ENCODE measurements at places on chromosomes 13 and 19.
A peak's percentile ranks its signal among the peaks of the same experiment; 100 is the strongest.

DNA sequence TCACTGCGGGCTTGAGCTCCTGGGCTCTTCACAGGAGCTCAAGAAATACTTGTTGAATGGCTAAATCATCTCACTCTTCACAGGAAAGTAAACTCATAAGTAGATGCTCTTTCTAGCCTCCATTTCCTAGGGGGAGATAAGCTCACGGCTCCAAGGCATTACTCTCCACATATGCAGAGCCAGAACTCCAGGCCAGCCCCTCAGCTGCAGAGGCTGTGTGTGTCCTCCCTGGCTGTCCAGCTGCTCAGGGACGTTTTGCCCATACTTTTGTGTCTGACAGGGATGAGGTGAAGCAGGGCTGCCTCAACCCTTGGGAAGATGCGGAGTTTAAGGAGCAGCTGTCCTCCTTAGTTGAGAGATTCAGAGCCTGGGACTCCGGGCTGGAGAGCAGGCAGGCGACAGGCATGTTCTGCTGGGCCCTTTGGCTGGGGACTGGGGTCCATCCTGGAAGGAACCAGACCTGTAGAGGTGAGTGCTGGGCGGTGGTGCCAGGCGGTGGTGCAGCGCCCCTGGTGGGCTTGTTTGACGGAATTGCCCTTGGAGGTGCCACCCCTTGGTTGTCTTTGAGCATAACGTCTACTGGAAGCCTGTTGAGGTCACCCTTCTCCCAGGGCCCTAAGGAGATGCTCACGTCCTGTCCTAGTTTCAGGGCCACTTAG, 20.5 kb upstream of the SLC15A1 start:
- DNase-seq: no peak

GRCh38 chr19:51143486-51143885, 1.4 kb downstream of the SIGLEC7 start:
- DNase-seq: no peak

GRCh38 chr19:873084-873483, 13.6 kb downstream of the CFD start:
- no peak for DNase-seq

GRCh38 chr13:30802501-30802900, 67.2 kb downstream of the ALOX5AP start:
- no peak for DNase-seq

DNA sequence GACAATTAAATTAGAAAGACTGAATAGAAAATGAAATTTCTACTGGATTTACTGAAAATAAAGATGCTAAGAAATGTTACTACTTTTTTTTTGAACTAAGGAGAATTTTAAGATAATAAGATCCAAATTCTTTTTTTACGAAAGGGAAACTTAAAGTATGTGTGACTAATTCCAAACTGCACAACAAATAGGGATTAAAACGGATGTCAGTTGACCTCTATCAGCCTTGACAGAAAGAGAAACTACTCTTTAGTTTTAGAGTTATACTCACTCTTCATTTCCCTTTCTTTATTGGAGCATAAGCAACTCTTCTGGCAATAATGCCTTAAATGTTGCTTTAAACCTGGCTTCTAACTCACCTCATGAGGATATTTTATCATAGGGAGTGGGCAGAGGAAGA, 273.8 kb downstream of the SLITRK6 start:
- no peak for DNase-seq

GRCh38 chr13:51347099-51347498, 7.6 kb downstream of the SERPINE3 start:
- DNase-seq: peak; percentile 32

GRCh38 chr13:37460166-37460565, 138.4 kb downstream of the POSTN start:
- no peak for DNase-seq

GRCh38 chr13:108657519-108657918, 28.1 kb downstream of the MYO16 start:
- DNase-seq: no peak

DNA sequence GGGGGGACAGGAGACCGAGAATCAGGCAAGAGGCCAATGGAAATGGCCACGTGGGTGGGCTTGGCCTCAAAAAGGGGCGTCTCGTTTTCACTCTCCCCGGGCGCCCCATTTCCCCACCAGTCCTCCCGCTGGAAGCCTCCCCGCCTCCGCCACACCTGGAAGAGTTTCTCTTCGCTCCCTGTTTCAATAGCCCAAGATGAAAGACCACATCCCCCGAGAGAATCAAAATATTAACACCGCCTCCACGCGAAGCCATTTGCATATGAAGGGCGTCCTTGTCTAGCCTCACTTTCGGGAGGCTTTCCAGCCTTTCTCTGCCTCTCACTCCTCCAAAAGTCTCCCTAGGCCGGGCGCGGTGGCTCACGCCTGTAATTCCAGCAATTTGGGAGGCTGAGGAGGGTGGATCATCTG, 691 bp upstream of the OLFM2 start:
- no peak for DNase-seq

GRCh38 chr19:54107876-54108490, 5.3 kb downstream of the NDUFA3 start:
- DNase-seq: no peak

DNA sequence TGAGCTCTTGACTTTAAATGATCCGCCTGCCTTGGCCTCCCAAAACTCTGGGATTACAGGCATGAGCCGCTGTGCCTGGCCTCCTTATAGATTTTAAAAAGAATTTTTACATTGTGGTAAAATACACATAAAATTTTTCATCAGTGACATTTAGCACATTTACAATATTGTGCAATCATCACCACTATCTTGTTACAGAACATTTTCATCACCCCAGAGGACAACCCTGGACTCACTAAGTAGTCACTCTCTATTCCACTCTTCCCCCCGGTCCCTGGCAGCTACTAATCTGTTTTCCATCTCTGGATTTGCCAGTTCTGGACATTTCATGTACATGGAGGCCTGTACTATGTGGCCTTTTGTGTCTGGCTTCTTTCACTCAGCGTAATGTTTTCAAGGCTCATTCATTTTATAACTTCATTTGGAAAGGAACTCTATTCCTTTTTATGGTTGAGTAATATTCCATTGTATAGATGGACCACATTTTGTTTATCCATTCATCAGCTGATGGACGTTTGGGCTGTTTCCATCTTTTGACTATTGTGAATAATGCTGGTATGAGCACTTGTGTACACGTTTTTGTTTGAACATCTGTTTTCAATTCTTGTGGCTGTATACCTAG, 19.9 kb downstream of the MEGF8 start:
- no peak for DNase-seq

- DNase-seq: no peak
Measured at GRCh38 chr13:51257187-51257586, 35.0 kb downstream of the FAM124A start.
